ENCODE measurements at places on chromosomes 1 and 21. TPM values are rescaled to one million over a fixed set of nuclear protein-coding genes. Genes with fewer than 3 reads are reported as not detected.

CNR2 gene
- polyA plus RNA-seq = 0.13 TPM

DDX59 gene
- polyA plus RNA-seq = 36.4 TPM

TMPRSS3 gene
- polyA plus RNA-seq = 0.93 TPM

GRCh38 chr1:113072141-113072756 lies 749 bp upstream of the LRIG2 start:
- H3K36me3 ChIP-seq = peaks cover 4% of the 10 kb centered on the region
- DNase-seq = no peak
- H3K4me3 ChIP-seq = peak overlapping the region; percentile 86
- peak overlapping the region; percentile 90 for H3K27ac ChIP-seq

- no peaks in the 10 kb centered on the region for H3K4me1 ChIP-seq
- no peak overlapping the region for H3K27ac ChIP-seq
- no peaks in the 10 kb centered on the region for H3K36me3 ChIP-seq
Observed at GRCh38 chr1:210553711-210554110, 225.0 kb downstream of the HHAT start.

DNA sequence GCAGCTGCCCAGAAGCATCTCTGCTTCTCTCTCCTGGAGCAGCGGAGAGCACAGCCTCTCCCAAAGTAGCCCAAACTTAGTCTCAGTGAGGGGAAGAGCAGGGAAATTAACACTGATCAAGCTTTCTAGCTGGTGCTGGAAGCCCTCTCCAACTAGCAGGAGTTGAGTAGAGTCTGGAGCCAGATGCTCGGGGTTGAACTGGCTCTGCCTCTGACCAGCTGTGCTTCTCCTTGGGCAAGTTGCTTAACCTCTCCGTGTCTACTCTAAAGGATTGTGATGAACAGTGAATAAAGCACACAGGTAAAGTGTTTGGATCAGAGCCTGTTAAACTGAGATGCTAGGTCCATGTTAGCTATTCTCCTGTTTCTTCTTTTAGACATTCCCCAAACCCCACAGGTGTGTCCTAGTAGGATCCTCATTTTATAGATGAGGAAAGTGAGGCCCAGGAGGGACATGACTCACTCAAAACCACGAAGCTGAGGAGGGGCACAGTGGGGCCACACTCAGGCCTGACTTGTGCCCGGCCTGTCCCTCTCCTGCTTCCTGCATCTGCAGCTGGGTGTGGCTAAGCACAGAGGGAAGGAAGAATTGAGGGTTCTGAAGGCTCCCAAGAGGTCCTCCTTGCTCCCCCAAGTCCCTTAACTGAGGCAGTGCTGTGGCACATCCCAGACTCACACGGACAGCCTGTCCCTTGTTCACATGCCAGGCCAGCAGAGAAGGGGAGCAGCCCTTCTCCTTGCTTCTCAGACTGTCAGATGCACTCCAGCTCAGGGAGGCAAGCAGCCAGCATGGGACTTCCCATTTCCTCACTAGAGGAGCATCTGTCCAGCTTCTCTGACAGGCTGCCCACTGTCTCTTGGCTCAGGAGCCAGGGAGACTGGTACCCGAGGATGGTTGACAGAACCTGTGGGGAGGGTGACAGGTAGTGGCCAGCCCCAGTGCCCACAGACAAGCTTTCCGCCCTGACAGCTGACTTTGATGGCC lies 152.0 kb upstream of the IGSF21 start:
- H3K4me1 ChIP-seq = no peaks in the 10 kb centered on the region
- H3K4me3 ChIP-seq = no peak overlapping the region
- no peak overlapping the region for H3K27ac ChIP-seq
- no peaks in the 10 kb centered on the region for H3K36me3 ChIP-seq

GRCh38 chr21:36347962-36348328 lies 27.9 kb downstream of the MORC3 start:
- no peak for DNase-seq
- H3K4me3 ChIP-seq = no peak overlapping the region
- no peaks in the 10 kb centered on the region for H3K27me3 ChIP-seq
- H3K27ac ChIP-seq = no peak overlapping the region

DNA sequence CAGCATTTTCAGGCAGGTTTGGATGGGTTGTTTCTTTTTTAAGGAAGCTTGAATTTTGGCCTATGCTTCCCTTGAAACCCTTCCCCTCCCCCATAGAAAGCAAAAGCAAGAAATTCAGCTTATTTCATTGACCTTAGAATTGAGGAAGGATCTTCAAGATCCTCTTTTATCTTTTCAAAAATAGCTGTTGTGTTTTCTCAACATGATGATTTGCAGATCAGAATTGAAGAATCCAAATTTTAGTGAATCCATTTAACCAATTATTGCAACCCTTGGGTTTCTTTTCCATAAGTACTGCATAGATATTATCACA lies 73.7 kb downstream of the LRRC8C start:
- peaks cover 20% of the 10 kb centered on the region for H3K4me1 ChIP-seq
- H3K36me3 ChIP-seq = no peaks in the 10 kb centered on the region
- DNase-seq = no peak
- H3K27ac ChIP-seq = peak overlapping the region; percentile 62
- H3K27me3 ChIP-seq = no peaks in the 10 kb centered on the region

LTN1 gene
- 43.2 TPM for polyA plus RNA-seq

Measured in left lung (tissue), 14 donors.